ENCODE measurements at places on chromosomes 3 and 15.

- no peak for DNase-seq
These were observed 275.0 kb downstream of the XXYLT1 start for GRCh38 chr3:194995922-194996321.

DNA sequence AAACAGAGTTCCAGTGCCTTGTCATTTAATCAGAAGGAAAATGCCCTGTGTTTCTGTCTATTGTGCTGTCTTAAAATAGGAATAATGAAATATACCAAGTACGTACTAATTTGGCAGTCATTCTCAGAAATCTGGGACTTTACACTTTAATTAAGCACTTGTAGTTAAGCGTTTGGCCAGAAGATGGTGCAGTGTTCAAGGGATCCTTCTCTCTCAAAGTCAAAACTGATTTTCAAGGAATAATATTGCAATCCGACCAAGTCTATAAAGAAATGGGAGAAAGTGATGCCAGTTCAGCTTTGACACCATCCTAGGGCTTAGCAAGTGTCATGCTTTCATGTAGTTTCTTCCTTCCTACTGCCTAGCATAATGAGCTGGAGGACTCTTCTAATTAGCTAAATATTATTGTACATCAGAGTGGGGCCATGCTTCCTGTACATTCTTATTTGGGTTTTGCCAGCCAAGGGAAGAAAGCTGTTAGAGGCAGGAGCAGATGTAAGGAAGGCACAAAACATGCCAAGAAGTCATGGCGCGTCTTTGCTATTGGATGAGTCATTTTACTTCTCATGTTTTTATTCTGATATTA, 64.8 kb downstream of the SAMMSON start:
- no peak for DNase-seq

DNA sequence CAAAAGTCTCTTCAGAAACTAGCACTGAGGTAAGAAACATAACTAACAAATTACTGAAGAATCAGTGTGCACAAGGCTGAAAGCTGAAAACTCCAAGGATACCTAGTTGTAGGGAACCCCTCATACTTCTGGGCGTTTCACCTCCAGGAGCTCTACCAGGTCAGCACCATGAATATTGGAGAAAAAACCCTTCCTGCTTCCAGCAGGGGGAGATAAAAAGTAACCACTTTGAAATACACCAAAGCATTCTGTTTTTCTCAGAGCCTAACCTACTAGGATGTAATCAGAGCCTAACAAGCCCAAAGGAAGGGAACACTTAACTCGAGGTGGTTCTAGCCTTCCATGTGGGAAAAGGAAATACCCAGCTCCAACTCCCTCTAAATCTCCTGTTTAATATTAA, 175.8 kb upstream of the MME start:
- no peak for DNase-seq

GRCh38 chr3:20811006-20811405, 625.0 kb upstream of the SGO1 start:
- DNase-seq, result no peak

GRCh38 chr3:37753428-37753827, 108.3 kb upstream of the CTDSPL start:
- no peak for DNase-seq

DNA sequence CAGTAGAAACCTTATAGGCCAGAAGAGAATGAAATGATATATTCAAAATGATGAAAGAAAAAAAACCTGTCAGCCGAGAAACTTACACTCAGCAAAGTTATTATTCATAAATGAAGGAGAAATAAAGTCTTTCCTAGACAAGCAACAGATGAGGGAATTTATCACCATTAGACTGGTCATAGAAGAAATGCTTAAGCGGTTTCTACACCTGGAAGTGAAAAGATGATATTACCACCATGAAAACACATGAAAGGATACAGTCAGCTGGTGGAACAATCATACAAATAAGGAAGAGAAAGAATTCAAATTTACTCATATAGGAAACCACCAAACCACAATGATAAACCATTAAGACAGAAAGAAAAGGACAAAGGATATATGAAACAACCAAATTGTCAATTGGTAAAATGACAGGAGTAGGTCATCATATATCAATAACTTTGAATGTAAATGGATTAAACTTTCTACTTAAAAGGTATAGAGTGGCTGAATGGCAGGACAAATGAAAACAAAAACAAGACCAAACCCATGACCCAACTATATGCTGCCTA, 29.9 kb upstream of the PRR23C start:
- DNase-seq, result no peak

DNA sequence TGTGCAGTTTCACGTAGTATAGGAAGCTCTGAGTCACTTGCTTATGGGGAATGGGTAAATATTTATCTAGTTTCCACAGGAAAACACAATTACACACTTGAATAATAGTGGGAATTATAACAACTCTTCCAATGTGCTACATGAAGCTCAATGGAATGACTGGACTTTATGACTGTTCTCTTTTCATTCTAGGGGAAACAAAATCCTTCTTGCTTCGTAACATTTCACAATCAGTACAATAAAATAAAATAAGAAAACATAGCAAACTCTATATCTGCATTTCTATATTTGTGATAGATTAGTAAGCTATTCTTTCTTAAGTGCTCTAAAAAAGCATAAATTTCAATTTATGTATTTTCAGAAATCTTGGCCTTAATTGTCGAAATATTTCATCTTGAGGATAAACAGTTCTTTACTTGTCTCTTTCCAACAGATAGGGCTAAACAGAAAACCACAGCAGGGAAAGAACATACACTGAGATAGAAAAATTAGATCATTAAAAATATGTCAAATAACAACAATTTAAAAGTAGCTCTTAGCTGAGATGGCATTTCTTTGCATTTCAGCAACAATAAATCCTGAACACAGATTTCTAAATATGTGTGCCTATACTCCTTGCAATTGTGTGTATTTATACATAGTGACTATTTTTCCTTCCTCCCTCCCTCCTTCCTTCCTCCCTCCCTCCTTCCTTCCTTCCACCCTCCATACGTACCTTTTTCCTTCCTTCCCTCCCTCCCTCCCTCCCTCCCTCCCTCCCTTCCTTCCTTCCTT, 395.5 kb upstream of the KCNMB2 start:
- no peak for DNase-seq

All from left ventricle myocardium inferior (tissue), 1 donor.